ENCODE measurements at places on chromosomes 12 and 14. TPM values are rescaled to one million over a fixed set of nuclear protein-coding genes. Genes with fewer than 3 reads are reported as not detected.

The CACNA2D4 gene
- 7.2 TPM for total RNA-seq

DNA sequence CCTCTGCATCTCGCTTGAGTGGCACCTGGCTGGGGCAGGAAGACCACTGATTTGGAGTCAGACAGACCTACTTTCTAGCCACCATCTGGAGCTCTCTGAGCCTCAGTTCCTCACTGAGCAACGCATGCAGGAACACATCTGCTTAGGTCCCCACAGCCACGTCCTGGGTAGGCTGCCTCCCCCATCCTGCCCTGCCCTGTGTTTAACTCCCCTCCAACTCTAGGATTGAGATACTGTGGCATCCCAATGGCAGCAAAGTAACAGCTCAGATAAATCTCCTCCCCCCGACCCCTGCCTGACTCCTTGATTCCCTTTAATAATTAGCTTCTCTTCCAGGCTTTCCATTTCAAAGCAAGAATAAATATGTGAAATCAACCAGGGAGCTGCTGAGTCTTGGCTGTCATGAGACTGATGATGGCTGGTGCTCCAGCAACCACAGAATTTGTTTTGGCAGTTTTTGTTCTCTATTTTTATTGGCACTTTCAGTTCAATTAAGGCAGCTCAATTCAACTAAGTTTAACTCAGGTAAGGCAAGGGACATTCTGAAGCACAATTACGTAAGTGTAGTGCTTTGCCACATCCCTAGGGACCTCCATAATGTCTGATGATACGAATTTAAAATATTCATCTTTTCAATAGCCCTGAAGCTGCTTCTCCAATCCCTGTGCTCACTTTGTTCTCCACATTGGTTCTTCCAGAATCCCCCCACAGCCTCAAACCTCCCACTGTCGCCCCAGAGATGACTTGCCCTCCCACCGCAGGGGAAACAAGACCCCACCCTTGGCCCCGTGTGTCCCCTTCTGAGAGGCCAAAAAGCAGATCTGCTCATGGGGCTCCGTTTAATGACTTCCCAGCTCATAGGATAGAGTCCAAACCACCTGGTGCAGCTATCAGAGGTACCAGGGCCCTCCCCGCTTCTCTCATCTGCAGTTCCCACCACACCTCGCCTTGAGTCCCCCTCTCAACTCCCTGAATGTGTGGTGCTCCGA lies 58.2 kb downstream of the ESR2 start:
- no peak overlapping the region for H3K4me3 ChIP-seq
- peaks cover 11% of the 10 kb centered on the region for H3K27me3 ChIP-seq

The AKAP6 gene
- total RNA-seq = 3.6 TPM

- no peaks in the 10 kb centered on the region for H3K36me3 ChIP-seq
- H3K27me3 ChIP-seq = peaks cover 30% of the 10 kb centered on the region
- H3K4me1 ChIP-seq = no peaks in the 10 kb centered on the region
- no peak overlapping the region for H3K27ac ChIP-seq
- DNase-seq = no peak
Measured at GRCh38 chr14:22796087-22796707, 19.0 kb downstream of the SLC7A7 start.

DNA sequence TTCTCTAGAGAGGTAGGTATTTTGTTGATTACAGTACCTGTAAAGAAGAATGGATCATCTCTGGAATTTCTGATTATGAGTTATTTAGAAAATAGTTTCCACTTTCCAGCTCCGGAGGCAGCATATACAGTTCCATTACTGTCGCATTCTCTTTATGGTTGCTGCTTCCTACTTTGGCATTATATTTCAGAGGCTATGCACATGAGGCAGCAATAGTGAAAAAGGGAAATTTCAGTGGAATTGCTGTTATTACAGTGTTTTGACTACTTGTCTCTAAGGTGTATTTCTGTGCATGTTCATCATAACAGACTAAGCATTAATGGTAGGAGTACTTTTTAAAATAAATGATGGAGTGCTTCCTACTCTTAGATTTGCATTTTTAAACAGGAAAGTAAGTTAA lies 10.2 kb downstream of the GNG2 start:
- no peaks in the 10 kb centered on the region for H3K27me3 ChIP-seq
- no peak overlapping the region for H3K27ac ChIP-seq
- DNase-seq = no peak

The AKAP3 gene
- 7.7 TPM for total RNA-seq

The ZC2HC1C gene
- 1.2 TPM for total RNA-seq

- DNase-seq = no peak
- no peaks in the 10 kb centered on the region for H3K27me3 ChIP-seq
- peak overlapping the region; percentile 85 for H3K27ac ChIP-seq
- peaks cover 23% of the 10 kb centered on the region for H3K36me3 ChIP-seq
Measured at GRCh38 chr14:91241863-91242262, 2.6 kb downstream of the GPR68 start.

DNA sequence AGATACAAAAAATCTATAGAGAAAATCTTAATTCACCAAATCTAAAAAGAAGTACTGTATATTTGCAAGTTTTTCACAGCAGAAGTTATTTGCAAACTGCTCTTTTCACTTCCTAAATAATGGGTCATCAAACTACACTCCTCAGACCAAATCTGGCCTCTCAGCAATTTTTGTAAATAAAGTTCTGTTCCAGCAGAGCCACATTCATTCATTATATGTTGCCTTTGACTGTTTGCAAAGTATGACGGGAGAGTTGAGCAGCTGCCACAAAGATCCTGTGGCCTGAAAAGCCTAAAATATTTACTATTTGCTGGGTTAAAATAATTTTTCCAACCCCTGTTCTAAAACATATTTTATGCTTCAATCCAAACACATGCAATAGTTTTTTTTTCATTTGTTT lies 1222.3 kb upstream of the SEL1L start:
- no peak for DNase-seq
- no peak overlapping the region for H3K27ac ChIP-seq
- no peaks in the 10 kb centered on the region for H3K36me3 ChIP-seq
- H3K4me1 ChIP-seq = no peaks in the 10 kb centered on the region

The ASIC1 gene
- 12.4 TPM for total RNA-seq

- no peak for DNase-seq
- H3K4me1 ChIP-seq = no peaks in the 10 kb centered on the region
- H3K27ac ChIP-seq = no peak overlapping the region
- H3K36me3 ChIP-seq = no peaks in the 10 kb centered on the region
Measured at GRCh38 chr14:75960231-75960630, 21.6 kb downstream of the TGFB3 start.

- H3K4me3 ChIP-seq = no peak overlapping the region
- no peak for DNase-seq
- no peaks in the 10 kb centered on the region for H3K36me3 ChIP-seq
- H3K4me1 ChIP-seq = peaks cover 36% of the 10 kb centered on the region
- H3K27me3 ChIP-seq = peaks cover 40% of the 10 kb centered on the region
Measured at GRCh38 chr14:94396628-94397225, 8.3 kb upstream of the SERPINA1 start.

- DNase-seq = no peak
- H3K27ac ChIP-seq = no peak overlapping the region
- no peaks in the 10 kb centered on the region for H3K36me3 ChIP-seq
- no peaks in the 10 kb centered on the region for H3K27me3 ChIP-seq
- no peaks in the 10 kb centered on the region for H3K4me1 ChIP-seq
- H3K4me3 ChIP-seq = no peak overlapping the region
Measured at GRCh38 chr12:97513950-97514349, 51.3 kb downstream of the RMST start.

- H3K27ac ChIP-seq = no peak overlapping the region
- H3K4me1 ChIP-seq = no peaks in the 10 kb centered on the region
- no peaks in the 10 kb centered on the region for H3K36me3 ChIP-seq
- H3K27me3 ChIP-seq = no peaks in the 10 kb centered on the region
Measured at GRCh38 chr12:80325167-80325959, 118.7 kb upstream of the PTPRQ start.

GRCh38 chr12:64713376-64713775 lies 45.8 kb downstream of the GNS start:
- H3K4me3 ChIP-seq = no peak overlapping the region
- peaks cover 9% of the 10 kb centered on the region for H3K36me3 ChIP-seq
- DNase-seq = no peak
- no peaks in the 10 kb centered on the region for H3K27me3 ChIP-seq

DNA sequence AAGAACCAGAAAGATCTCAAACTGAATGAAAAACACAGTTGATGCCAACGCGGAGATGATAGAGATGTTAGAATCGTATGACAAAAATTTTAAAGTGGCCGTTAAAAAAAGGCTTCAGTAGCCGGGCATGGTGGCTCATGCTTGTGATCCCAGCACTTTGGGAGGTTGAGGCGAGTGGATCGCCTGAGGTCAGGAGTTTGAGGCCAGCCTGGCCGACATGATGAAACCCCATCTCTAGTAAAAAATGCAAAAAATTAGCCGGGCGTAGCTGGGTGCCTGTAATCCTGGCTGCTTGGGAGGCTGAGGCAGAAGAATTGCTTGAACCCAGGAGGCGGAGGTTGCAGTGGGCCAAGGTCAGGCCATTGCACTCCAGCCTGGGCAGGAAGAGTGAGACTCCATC lies 5.4 kb upstream of the ACVRL1 start:
- no peak overlapping the region for H3K4me3 ChIP-seq
- H3K36me3 ChIP-seq = no peaks in the 10 kb centered on the region
- H3K27ac ChIP-seq = no peak overlapping the region
- no peaks in the 10 kb centered on the region for H3K4me1 ChIP-seq

GRCh38 chr12:125329239-125330102 lies 264.2 kb downstream of the AACS start:
- H3K4me3 ChIP-seq = no peak overlapping the region
- DNase-seq = no peak
- H3K27me3 ChIP-seq = peaks cover 23% of the 10 kb centered on the region

The RPS6KL1 gene
- total RNA-seq = 4.6 TPM

The SIRT4 gene
- total RNA-seq = 4.9 TPM

DNA sequence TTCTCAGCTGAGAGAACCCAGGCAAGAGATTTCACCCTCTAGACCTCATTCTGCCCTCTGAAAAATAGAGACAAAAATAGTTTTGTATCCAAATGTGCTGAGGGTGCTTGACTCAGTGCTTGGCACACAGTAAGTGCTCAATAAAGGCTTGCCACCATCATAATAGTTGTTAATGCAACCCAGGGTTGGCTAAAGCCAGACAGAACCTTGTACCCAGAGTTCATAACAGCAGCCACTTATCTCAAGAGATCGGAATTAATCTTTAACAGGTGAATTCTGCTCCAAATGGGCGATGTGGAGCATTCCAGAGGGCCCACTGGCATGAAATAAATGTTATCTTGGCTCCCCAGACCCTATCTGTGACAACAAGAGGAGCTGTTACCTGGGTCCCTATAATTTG lies 2.9 kb downstream of the TRPV4 start:
- no peak overlapping the region for H3K4me3 ChIP-seq
- no peaks in the 10 kb centered on the region for H3K36me3 ChIP-seq
- peaks cover 27% of the 10 kb centered on the region for H3K27me3 ChIP-seq
- no peak for DNase-seq

GRCh38 chr12:106342397-106343213 lies 14.9 kb upstream of the POLR3B start:
- H3K27ac ChIP-seq = no peak overlapping the region
- H3K4me3 ChIP-seq = no peak overlapping the region
- H3K27me3 ChIP-seq = no peaks in the 10 kb centered on the region
- no peaks in the 10 kb centered on the region for H3K4me1 ChIP-seq

The PHLDA1 gene
- 33.6 TPM for total RNA-seq

The DYNLL1 gene
- 119 TPM for total RNA-seq

The DDX23 gene
- total RNA-seq = 100.0 TPM

DNA sequence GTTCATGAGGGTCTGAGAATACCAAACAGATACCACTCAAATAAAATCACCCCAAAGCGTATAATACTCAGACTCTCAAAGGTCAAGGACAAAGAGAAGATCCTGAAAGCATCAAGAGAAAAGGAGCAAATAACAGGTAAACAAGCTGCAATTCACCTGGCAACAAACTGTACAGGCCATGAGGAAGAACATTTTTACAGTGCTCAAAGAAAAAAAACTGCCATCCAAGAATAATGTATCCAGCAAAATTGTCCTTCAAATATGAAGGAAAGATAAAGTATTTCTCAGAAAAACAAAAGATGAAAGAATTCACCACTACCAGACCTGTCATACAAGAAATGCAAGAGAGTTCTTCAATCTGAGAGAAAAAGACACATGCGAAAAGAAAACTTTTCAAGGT lies 206.4 kb downstream of the PTPRO start:
- H3K36me3 ChIP-seq = peaks cover 3% of the 10 kb centered on the region
- H3K4me1 ChIP-seq = peaks cover 6% of the 10 kb centered on the region
- no peak overlapping the region for H3K27ac ChIP-seq

DNA sequence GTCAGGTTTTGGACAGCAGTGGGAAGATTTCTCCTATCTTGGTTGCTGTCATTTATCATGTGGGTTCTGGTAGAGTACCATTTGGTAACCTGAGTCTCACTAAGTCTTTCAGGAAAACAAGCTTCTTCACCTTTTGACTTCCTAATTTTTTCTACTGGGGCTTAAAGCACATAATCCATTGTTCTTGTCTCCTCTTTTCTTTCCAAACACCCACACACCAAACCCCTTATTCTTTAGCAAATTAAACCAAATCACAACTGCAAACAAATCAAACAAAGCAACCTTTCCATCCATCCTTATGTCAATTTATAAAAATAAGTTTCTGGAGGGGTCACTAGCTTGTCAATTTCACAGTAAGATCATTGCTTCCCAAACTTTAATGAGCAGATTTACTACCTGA lies 84.1 kb downstream of the ATP23 start:
- no peak for DNase-seq
- no peak overlapping the region for H3K4me3 ChIP-seq
- H3K27ac ChIP-seq = no peak overlapping the region
- no peaks in the 10 kb centered on the region for H3K36me3 ChIP-seq

DNA sequence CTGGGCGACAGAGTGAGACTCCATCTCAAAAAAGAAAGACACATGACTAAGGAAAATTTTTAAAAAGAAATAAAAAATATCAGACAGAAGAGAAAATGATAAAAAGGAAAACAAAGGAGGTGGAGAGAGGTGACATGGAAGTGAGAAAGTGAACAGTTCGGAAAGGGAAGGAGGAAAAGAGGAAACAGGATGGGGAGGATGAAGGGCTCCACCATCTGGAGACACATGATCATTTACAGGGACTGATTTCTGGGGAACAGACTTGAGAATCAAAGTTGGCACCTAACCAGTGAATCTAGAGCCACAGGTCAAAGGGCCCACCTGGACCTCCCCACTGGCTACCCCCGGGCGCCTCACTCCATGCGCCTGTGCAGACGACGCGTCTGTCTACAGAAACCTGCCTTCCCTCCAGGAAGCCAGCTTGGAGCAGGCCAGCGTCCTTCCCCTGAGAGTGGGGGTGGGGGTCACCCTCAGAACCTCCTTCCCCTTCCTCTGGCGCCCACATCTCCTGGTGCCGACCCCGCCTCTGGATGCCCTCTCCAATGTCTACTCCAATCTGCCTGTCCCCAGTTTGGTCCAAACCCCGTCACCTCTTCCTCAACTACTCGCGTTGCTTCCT lies 60.5 kb downstream of the AMN start:
- H3K4me3 ChIP-seq = no peak overlapping the region
- peaks cover 5% of the 10 kb centered on the region for H3K4me1 ChIP-seq
- H3K27me3 ChIP-seq = no peaks in the 10 kb centered on the region
- no peak for DNase-seq

GRCh38 chr14:67377916-67378315 lies 17.8 kb downstream of the EIF2S1 start:
- peak overlapping the region; percentile 38 for H3K27ac ChIP-seq
- no peak for DNase-seq
- no peak overlapping the region for H3K4me3 ChIP-seq

Data from activated T-cell treated with anti-CD3 and anti-CD28 coated beads, Interleukin-2, amount 50 U/mL, for 72 hours (primary cell).